ENCODE measurements at places on chromosomes 4 and X.

DNA sequence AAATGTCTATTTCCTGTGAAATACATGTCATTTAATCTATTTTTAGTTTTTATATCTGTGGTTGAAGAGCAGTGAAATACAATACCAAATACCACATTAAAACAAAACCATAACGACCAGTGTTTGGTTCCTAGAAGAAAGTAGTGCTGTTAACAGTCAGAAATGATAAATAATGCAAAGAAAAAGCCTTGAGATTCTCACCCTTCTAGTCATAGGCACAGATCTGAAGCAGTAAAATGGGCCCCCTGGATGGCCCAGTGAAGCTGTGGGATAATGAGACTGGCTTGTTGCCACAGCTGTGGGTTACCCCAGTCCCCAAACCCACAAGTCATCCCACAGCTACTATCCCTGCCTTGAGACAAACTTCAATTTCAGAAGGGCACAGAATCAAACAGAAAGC, 137.3 kb upstream of the RPL34 start:
- no peak for DNase-seq

- no peak for DNase-seq
Measured at GRCh38 chrX:129748305-129748704, 9.5 kb downstream of the XPNPEP2 start.

DNA sequence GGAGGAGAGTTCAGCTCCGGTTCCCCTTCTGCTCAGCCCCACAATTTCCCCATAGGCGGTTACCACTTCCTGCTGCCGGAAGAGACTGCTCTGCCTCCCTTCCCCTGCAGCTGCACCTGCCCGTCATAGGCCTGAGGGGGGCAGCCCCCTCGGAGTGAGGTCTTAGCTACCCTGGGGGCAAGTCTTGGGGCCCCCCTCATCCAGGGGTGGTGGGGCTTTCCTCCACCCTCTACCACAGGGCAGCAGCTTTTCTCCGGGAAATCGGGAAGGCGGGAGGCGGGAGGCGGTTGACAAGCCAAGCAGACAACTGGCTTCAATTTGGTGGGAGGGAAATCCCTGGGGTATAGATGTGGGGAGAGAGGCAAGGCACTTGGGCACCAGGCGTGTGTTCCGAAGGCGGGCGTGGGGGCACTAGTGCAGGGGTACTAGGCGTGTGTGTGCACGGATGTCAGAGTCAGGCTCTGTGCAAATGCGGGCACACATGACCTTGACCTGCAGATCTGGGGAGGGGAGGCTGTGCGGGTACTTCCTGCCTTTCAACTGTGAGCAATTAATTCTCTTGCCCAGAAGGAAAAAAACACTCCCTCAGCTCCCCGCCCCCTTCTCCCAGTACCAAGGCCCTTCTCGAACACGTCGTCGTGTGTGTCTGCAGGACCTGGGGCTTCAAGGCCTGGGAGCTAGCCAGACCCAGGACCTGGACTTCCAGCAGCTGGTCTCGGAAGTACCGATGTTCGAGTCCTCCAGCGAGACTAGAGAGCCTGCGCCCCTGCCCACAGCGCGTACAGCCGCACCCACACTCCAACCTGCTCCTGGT, 1.0 kb upstream of the ARHGAP4 start:
- DNase-seq = peak; percentile 23

DNA sequence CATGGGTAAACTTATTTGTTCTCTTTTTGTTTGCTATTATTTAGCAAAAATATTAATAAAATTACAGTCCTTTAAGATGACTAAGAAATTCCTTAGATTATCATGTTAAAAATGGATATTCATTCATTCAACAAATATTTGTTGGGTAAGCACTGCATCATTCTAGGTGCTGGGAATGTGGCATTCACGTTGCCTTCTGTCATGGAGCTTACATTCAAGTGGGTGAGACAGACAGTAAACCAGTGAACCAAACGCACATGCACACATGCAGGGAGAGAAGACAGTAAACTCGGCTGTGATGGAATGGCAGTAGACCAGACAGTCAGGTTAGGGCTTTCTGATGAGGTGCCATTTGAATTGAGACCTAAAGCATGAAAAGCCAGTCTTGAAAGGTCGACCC, 91.8 kb downstream of the STOX2 start:
- DNase-seq = no peak

GRCh38 chr4:53914313-53915016, 149.9 kb downstream of the CHIC2 start:
- DNase-seq = no peak

DNA sequence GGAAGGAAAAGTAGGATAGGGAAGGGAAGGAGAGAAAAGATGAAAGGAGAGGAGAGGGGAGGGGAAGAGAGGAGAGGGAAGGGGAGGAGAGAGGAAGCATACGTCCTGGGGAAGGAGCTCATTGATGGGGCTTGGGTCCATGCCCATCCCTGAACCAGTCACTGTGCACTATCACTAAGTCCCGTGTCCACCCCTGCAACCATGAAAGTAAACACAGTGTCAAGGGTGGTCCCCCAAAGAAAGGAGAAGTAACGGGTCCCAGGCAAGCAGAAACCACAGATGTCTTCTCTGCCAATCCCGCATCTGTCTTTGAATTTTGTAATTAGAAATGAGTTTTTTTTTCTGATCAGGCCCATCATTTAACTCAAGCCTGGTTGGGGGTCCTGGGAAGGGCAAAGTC, 55.2 kb downstream of the LGI2 start:
- DNase-seq = no peak

DNA sequence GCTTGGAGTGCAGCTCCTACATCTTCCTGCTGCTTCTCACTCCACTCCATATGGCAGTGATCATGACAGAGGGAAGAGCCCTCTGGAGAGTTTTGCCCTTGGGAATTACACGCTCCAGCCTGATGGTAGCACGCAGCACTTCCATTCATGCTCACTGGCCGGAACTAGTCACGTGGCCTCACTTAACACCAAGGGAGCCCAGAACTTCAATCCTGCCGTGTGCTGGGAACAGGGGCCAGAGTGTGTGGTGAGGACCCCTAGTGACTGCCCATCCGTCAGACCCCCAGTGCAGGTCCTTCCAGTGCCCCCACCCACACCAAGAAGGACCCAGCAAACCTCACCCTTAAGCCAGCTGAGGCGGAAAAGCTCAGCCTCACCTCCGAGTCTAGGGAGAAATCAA, 230.7 kb downstream of the EVC2 start:
- no peak for DNase-seq

- no peak for DNase-seq
Measured at GRCh38 chr4:183132081-183132480, 33.0 kb downstream of the WWC2 start.

DNA sequence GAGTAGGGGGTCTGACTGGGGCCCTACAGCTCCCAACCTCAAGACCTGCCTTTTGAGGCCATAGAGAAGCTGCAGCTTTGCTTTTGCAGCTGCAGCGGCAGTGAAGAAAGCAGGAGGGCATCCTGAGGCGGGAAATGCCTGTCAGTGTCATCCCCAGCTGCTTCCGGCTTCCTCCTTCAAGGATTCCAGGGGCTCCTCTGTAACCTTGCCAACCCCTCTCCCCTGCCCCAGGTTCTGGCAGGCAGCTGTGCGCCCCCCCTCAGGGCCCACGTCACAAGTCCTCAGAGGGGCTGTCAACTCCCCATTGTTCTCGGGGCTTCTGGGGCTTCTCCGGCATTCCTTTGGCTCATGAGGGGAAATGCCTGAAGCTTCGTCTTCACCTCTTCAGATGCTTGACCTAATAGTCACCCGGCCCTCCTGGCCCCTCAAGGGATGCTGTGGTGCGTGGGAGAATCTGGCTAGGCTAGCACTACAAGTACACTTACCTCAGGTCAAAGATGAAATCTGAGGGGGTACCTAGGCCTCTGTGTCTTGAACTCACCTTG, 31.9 kb downstream of the APLN start:
- DNase-seq = no peak

DNA sequence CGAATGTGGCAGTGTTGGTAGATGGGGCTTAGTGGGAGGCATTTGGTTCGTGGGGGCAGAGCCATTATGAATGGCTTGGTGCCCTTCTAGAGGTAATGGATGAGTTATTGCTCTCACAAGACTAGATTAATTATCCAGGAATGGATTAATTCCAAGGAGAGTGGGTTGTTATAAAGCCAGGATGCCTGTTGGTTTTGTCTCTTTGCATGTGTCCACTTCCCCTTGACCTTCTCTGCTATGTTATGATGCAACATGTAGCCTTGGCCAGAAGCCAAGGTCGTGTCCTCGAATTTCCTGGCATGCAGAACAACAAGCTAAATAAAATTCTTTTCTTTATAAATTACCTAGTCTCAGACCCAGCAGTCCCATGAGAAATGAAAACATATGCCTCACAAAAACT, 111.2 kb upstream of the PLS3 start:
- no peak for DNase-seq

GRCh38 chr4:120769227-120769626, 153.3 kb downstream of the PRDM5 start:
- DNase-seq = no peak

GRCh38 chr4:132214519-132214918, 934.6 kb upstream of the PCDH10 start:
- DNase-seq = no peak

- no peak for DNase-seq
Measured at GRCh38 chr4:21032089-21032645, 331.9 kb downstream of the PACRGL start.

GRCh38 chr4:140666889-140667614, 89.1 kb downstream of the TBC1D9 start:
- DNase-seq = no peak

DNA sequence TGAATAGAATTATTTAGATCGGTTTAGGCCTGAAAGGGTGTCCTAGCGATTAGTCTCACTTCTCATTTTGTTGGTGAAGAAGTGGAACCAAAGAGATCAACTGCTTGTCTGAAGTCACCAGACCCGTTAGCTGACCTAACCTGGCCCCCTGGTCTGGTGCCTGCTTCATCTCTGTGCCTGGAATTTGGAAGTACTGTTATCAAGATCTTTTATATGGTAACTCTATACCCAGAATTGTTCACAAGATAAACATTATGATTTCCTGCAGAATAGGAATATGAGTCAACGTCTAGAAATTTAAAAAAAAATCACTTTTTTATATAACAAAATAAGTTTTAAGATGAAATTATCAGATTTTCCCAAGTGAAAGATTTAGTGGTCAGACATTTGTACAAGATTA, 37.2 kb downstream of the LRP2BP start:
- DNase-seq = no peak

- no peak for DNase-seq
Measured at GRCh38 chr4:159400558-159401225, 297.8 kb downstream of the RAPGEF2 start.

All from NCI-H774 (cell line).